Uterine smooth muscle cell (primary cell): ENCODE measurements at places on chromosomes 12 and 14. TPM values are rescaled to one million over a fixed set of nuclear protein-coding genes. Genes with fewer than 3 reads are reported as not detected.

Gene INHBC
- total RNA-seq = not detected in 2 replicates

Gene ALDH1L2
- total RNA-seq = 62.8 and 79.4 TPM in 2 replicates

Gene CLEC6A
- not detected in 2 replicates for total RNA-seq

Gene PIP4K2C
- 13.6 and 16.5 TPM in 2 replicates for total RNA-seq

Gene ESPL1
- 4.2 and 13.4 TPM in 2 replicates for total RNA-seq
